ENCODE measurements at places on chromosomes 7 and 10.
A peak's percentile ranks its signal among the peaks of the same experiment; 100 is the strongest.

DNA sequence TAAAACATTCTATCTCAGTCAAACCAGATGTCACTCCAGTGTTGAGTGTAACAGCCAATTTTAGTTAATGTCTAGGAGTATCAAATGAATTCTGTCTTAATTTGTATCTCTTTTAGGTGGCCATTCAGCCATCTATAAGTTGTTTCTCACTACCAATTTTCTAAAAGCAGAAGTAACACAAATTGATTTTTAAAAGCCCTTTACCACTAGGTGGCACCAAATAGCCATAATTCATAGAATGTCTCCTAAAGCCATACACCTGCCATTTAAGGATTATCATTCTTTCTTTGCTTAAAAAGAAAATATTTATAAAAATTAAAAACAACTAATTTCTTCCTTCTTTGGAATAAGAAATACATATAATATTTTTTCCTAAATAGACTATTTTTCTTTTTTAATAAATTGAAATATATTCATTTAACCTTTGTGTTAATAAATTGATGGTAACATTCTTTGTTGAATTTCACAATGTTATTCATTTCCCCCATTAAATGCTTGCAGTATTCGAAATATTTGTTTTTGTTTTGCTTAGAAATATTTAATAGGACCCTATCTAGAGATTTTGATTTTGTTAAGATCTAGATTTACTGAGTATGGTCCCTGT lies 107.8 kb upstream of the PPP1R3A start:
- DNase-seq, result peak; percentile 47
- H3K4me1 ChIP-seq, result no peaks in the 10 kb centered on the region
- no peak overlapping the region for H3K27ac ChIP-seq
- H3K27me3 ChIP-seq, result no peaks in the 10 kb centered on the region
- H3K36me3 ChIP-seq, result no peaks in the 10 kb centered on the region
- no peak overlapping the region for H3K4me3 ChIP-seq

- no peak overlapping the region for H3K27ac ChIP-seq
- no peak for DNase-seq
- no peaks in the 10 kb centered on the region for H3K27me3 ChIP-seq
- H3K36me3 ChIP-seq, result no peaks in the 10 kb centered on the region
Measured at GRCh38 chr7:72435925-72436480, 23.9 kb upstream of the CALN1 start.

- DNase-seq, result no peak
- no peaks in the 10 kb centered on the region for H3K27me3 ChIP-seq
- H3K36me3 ChIP-seq, result no peaks in the 10 kb centered on the region
- H3K27ac ChIP-seq, result peak overlapping the region; percentile 76
- peaks cover 74% of the 10 kb centered on the region for H3K4me1 ChIP-seq
Measured at GRCh38 chr10:22644222-22644621, 70.2 kb downstream of the PIP4K2A start.

GRCh38 chr7:11153694-11154093 lies 180.0 kb downstream of the PHF14 start:
- no peak for DNase-seq
- no peak overlapping the region for H3K4me3 ChIP-seq
- H3K27ac ChIP-seq, result no peak overlapping the region
- no peaks in the 10 kb centered on the region for H3K36me3 ChIP-seq

- H3K27ac ChIP-seq, result no peak overlapping the region
- no peaks in the 10 kb centered on the region for H3K4me1 ChIP-seq
- H3K36me3 ChIP-seq, result no peaks in the 10 kb centered on the region
- DNase-seq, result no peak
Measured at GRCh38 chr7:117274951-117275350, 47.9 kb downstream of the WNT2 start.

GRCh38 chr7:69882269-69882668 lies 284.0 kb downstream of the AUTS2 start:
- H3K36me3 ChIP-seq, result no peaks in the 10 kb centered on the region
- no peaks in the 10 kb centered on the region for H3K27me3 ChIP-seq
- no peak for DNase-seq
- H3K27ac ChIP-seq, result no peak overlapping the region
- H3K4me1 ChIP-seq, result no peaks in the 10 kb centered on the region

DNA sequence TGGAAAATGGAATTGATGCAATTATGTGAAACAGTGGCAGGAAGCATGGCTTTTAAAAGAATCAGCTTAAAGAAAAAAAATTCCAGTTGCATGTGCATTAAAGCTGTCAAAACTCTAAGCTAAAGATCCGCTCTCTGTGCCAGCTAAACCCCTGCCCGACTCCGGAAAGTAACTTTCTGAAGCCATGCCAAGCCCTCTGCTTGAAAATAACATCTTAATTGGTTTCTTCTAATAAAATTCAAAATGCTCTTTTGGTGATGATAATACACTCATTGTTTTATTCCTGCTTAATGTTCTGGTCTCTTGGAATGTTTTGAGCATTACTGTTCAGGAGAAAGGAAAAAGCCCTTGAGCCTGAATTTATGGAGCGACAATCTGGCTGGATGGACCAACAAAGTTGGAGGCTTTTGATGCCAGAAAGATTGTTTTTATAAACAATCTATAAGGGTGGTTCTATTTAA lies 11.7 kb downstream of the SEMA3C start:
- H3K4me3 ChIP-seq, result no peak overlapping the region
- H3K27ac ChIP-seq, result no peak overlapping the region
- DNase-seq, result no peak
- no peaks in the 10 kb centered on the region for H3K36me3 ChIP-seq

DNA sequence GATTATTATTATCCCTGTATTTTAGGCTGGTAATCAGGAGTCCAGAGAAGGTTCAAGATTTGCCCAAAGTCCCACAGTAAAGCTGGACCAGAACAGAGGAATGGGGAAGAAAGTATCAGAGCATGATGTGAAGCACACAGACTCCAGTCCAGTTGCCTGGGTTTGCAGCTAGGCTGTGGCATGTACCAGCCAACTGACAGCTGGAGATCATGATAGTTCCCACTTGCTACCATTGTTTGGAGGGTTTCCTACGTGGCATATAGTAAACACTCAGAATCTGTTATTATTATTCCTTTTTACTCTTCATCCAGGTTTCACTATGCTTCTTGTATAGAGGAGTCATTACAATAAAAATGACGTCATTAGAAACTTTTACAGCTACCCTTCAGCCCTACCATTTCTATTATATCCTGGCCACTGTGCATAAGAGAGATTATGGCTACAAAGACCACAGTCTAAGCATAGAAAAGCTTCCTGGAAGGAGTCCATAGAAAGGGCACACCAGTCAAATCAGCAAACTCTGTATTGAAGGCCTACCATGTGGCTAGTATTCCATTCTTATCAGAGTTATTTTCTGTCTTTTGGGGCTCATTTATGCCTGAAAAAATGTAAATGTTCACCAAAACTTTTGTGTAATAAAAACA lies 66.6 kb downstream of the MTPN start:
- H3K36me3 ChIP-seq, result no peaks in the 10 kb centered on the region
- no peak for DNase-seq
- no peaks in the 10 kb centered on the region for H3K27me3 ChIP-seq
- H3K4me3 ChIP-seq, result no peak overlapping the region
- H3K4me1 ChIP-seq, result no peaks in the 10 kb centered on the region

- no peaks in the 10 kb centered on the region for H3K27me3 ChIP-seq
- no peak overlapping the region for H3K27ac ChIP-seq
- H3K36me3 ChIP-seq, result peaks cover 80% of the 10 kb centered on the region
- no peak overlapping the region for H3K4me3 ChIP-seq
Measured at GRCh38 chr10:35059481-35059880, 30.7 kb downstream of the CUL2 start.
